ENCODE measurements at places on chromosomes 3 and 15. TPM values are rescaled to one million over a fixed set of nuclear protein-coding genes. Genes with fewer than 3 reads are reported as not detected.

The EFCC1 gene
- total RNA-seq, result 0.07 TPM

The P2RY13 gene
- not detected for total RNA-seq

The ROPN1 gene
- total RNA-seq, result not detected

The SMAD6 gene
- total RNA-seq, result 0.43 TPM

The ITGA11 gene
- total RNA-seq, result 0.64 TPM

The ARRDC4 gene
- 0.39 TPM for total RNA-seq

The TRANK1 gene
- total RNA-seq, result 34.6 TPM

The STRIT1 gene
- total RNA-seq, result not detected

The STX19 gene
- not detected for total RNA-seq

The SAMMSON gene
- total RNA-seq, result not detected

The CEP19 gene
- 7.6 TPM for total RNA-seq

The TLR9 gene
- total RNA-seq, result not detected

The DNAH12 gene
- 0.14 TPM for total RNA-seq

The MYH15 gene
- 0.20 TPM for total RNA-seq

The CCR9 gene
- not detected for total RNA-seq

Data from T-helper 2 cell treated with Interferon-gamma antibody and Interleukin-4, amounts not matched to agents 100 ng/mL and 5 ng/mL, for 36 hours (primary cell).